8988T (cell line): ENCODE measurements at places on chromosomes 12 and 14.

DNA sequence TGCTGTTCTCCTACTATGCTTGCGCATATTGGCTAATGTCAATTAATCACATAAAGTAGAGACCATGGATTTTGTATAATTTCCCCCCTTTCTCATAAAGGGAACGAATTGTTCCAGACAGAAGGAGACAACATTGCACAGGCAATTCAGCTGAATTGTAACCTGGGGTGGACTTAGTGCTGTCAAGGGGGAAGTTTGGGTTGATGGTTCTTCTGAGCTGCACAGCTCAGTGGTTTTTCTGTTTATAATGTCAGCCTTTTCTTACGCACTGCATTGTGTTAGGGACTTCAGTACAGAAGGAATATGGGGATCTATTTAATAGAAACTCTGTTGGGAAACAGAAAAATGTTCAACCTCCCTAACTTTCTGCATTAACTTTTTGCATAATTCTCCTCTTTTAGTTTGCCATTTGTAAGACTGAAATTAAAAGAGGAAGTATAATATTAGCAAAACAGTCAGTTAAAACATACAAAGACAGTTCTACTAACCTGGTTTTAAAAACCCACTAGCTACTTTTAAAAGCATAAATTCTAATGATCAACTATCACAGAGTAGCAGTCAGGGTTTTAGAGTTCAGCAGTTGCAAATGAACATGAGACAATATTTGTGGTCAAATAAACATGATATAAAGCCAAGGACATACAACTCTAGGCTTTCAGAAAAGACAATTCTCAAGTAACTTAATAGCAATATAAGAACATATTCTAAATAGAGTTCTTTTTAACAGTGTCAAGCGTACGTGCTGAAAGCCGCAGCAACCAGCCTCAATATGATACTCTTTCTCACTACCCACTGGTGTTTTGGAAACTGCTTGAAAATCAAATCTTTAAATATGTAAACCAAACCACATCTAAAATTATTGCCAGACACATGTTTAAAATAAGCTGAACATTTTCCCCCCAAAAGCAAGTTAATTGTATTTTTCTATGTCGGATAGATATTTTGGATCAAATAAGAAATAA, 393.0 kb downstream of the FSCB start:
- no peak for DNase-seq

DNA sequence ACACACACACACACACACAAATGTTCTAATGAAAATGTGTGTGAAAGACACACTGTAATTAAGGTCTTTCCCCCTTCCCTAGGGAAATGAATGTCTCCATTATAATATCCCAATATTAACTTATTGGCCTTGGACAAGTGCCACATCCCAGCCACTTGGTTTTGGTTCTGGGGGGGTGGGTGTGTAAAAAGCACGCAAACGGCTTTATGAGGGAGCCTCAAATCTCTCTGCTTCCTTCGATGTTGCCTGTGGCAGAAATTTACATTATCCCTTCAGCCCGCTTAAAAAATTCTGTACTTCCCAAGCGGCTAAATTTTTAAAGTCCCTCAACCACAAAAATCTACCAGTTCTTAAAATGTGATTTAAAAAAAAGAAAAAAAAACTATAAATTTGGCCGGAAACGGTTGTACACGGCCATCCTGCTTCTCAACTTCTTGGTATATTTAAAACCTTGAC, 432 bp downstream of the C14orf93 start:
- no peak for DNase-seq

DNA sequence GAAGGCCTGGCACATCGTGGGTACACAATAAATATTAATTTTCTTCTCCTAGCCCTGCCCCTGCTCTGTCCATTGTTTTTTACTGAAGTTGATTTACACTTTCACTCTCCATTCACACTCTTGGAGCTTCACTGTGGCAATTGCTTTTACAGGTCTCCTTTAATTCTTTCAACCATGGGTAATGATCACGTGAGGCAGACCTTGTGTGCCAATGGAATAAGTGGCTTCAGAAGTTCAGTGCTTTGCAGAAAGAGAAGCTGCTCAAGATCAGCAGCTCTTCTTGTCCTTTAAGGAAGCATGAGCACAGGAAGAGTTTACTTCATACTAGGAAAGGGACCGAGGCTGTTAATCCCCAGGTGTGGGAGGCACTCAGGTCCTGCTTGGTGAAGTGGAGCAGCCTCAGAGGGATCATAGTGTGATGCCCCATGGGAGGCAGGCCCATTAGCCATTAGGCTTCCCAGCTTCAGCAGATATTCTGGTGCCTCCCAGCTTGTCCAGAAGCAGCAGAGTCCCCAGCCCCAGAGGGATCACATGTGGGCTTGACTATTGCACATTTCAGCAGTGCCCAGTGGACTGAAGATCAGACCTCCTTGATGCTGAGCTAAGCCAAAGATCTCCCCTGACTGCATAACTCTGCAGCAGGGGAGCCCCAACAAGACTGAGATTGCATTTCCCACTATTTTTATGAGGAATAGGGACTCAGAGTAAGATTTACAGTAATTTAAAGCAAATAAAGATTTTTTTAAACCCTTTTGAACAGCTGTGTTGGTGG, 5.0 kb upstream of the SLC35F4 start:
- no peak for DNase-seq

DNA sequence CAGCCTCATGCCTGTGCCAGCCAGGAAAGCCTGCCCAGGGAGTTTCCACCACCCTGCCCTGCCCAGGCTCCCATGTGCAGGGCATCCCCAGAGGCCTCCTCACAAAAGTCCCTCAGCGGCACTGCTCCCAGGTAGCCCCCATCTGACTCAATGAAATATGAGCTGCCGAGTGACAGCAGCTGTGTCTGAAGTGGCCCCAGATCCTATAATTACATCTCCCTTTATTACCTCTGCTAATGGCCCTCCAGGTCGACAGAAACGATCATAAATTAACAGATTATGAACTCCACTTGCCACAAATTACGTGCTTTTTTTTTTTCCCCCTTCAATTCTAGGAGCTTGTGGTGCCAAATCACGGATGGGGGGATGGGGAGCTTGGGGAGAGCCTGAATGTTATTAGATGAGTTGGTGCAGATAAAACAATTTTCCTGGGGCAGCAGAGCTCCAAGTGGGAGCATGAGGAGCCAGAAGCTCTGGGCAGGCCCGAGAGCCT, 110.4 kb downstream of the ESRRB start:
- no peak for DNase-seq

DNA sequence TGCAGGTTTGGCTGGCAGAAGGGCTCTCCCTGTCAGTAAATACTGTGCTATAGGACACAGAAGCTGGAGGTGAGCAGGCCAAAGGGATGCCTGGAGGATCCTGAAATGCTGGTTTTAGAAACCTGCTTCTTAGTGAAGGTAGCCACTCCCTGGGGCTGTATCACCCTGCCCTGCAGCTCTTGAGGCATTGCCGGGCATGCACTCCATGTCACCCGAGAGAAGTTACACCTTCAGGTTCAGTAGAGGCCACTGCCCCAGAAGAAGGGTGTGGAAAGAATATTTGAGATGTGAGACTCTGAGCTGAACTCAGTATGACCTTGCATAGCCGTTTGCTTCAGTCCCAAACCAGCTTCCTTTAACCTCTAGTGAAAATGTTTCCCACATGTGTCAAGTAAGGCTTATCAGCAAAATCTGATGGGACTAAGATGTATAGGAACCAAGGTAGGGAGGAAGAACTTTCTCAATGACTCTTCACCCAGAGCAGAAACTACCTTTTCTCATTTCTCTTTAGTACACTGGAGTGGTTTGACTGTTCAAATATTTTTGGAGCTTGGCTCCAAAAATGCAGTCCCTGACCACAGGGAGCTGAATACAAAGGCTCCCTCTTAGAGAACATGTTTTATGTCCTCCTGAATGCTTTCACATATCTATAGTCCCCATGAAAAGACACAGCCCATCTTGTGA, 164.5 kb upstream of the DYRK2 start:
- DNase-seq: no peak

- DNase-seq: no peak
Measured at GRCh38 chr12:92439420-92439805, 263.4 kb upstream of the PLEKHG7 start.

- no peak for DNase-seq
Measured at GRCh38 chr12:114163771-114164170, 197.6 kb upstream of the RBM19 start.

- no peak for DNase-seq
Measured at GRCh38 chr12:64124511-64125197, 97.4 kb downstream of the KICS2 start.

DNA sequence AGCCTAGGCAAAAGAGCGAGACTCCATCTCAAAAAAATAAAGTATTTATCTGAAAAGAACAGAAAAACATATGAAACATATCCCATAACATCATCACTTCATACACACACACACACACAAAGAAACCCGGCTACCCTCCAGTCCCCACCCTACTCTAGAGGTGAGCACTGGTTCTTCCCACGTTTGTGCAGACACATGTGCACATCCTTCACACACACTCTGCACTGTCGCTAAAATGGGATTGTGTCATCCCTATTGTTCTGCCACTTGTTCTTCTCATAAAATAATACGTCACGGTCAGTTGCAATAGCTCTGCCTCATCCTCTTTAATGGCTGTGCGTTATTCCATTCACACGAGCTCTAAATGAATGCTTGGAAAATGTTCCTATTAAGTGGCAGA, 85.9 kb upstream of the ANO2 start:
- no peak for DNase-seq

GRCh38 chr14:99225436-99226203, 46.4 kb downstream of the BCL11B start:
- DNase-seq: no peak

DNA sequence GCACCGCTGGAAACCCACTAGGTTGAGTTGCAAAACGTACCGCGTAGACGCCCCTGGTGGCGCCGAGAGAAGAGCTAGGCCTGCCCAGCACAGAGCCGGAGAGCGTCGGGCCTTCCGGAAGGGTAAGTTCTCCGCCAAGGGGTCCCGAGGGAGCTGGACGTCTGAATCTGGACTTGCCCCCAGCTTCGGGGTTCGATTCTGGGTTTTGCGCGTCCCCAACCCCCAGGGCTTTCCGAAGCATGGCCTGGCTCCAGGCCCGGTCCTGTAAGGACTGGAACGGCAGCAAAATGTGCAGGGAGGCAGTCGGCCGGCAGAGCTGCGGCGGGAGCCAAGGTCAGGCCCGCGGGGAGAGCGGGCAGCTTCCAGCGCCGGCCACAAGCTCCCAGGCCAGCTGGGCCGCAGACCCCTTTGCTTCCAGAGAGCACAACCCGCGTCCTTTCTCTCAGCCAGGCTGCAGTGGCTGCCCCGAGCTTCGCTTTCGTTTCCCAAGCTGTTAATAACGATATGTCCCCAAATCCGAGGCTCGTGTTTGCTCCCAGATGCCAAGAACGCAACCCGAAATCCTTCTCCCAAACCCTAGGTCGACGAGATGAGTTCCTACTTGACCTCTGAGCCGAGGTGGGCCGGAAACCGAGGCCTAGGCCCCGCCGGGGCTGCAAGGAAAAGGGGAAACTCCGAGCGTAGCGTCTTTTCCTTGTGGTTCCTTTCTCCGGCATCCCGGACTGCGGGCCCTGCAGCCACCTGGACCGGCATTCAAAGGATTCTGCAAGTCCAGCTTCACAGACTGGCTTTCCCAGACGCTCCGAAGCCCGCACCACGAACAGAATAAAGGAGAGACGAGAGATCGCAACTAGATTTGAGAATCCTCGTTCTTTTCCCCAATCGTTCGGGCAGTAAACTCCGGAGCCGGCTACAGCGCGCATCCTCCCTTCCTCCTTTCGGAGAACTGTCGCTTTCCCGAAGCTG, 3.2 kb upstream of the TBX5 start:
- no peak for DNase-seq

DNA sequence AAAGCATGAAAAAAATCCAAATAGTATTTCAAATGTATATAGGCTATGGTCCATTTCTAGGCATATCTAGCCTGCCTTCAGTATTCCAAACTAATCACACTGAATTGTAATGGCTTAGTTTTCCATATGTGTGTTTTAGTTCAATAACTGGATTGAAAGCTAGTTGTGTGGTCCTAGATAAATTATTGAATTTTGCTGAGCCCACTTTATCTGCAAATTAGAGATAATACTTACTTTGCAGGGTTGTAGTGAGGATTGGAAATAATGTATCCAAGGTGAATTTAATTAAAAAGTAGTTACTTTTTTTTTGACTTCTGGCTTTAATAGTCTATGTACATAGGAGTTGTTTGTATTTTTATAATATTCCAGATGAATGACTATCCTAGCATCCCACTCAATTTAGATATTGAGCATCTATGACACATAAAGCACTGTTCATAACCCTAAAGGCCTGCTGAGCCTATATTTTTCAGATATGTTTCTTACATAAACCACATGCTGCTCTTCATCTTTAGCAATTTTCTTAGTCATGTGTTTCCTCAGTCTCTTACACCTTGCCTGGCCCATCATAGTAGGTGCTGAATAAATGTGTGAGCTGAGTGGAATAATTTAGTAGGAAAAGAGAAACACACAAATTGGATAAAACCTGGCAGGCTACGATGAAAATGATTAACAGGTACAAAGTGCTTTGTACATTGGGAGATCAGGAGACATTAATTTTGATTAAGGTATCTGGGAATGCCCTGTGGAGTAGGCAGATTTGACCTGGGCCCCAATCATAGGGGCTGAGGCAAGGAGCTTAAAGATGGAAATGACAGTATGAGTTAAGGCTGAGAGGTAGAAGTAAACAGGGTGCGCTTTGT, 1.1 kb upstream of the ATP23 start:
- no peak for DNase-seq

- DNase-seq: no peak
Measured at GRCh38 chr12:104306376-104306775, 2.8 kb downstream of the EID3 start.

DNA sequence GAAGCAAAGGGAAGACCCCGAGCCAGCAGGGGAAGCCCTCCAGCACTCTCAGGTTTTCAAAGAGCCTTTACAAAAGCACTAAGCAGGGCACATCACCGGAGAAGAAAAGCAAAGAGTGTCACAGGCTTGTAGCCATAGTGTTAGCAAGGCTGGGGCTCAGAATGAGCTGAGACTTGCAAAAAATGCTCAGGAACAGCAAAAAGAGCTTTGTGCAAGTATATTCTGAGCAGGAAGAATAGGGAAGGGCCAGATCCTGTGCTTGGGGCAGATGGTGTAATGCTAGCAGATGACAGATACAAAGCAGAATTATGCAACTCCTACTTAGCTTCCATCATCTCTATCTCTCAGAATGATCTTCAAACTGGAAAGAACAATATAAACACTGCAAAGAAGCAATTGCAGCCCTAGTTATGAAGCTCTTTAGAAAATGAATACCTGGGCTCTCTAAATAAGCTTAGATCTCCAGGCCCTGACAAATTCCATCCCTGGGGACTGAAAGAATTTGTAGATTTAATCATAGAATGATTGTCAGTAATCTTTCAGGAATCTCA, 23.7 kb upstream of the PARP11 start:
- DNase-seq: no peak

DNA sequence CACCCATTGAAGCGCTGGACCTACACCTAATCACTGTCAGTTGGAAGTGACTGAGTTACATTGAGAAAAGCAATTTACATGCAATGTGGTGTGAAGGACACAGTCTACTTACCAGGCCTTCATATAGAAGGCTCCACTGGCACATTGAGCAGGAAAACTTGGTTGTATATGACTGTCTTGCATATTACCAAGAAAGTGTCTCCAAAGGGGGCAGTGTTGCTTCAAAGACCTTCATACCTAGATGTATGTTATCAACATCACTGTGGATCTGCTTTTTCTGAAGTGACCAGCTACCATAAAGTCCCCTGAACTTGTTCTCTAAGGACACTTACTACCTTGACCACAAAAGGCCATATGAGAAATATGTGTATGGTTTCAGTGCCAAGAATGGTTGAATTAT, 64.1 kb downstream of the NELL2 start:
- DNase-seq: no peak

GRCh38 chr12:19105463-19105862, 24.1 kb upstream of the PLEKHA5 start:
- DNase-seq: no peak

GRCh38 chr14:50920482-50921230, 23.6 kb downstream of the PYGL start:
- DNase-seq: no peak
